ENCODE measurements at places on chromosomes 1 and 21.

DNA sequence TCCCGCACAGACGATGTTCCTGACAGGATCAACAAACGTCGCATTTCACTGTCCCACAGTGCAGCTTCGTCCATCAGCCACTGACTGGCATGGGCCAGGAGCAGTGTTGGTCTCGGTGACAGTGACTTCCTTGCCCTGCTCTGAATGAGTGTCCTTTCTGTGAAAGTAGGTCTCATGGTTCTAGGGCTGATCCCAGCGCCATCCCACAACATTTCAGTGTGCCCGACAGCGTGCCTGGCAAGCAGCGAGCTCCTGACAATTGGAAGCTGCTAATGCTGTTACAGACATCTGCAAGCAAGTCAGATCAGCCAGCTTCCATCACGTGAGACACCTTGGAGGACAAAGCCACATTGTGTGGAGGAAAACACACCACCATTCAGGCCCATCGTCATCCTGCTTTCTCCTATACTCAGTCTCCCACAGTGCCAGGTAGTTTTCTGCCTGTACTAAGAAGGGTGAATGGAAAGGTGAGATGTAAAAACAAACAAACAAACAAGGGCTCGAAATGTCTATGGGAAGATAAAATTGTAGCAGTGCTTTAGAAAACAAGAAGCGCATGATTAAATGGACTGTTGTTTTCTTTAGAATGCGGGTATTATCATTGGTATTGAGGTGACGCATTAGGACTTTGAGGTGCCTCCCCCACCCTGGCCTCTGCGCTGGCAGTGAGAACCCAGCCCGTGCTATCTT is 21.9 kb downstream of the ERRFI1 start:
- no peak for DNase-seq

- no peak for DNase-seq
Observed at GRCh38 chr1:43344267-43344850, 6.7 kb downstream of the MPL start.

GRCh38 chr1:207891148-207891547 is 19.8 kb downstream of the CD34 start:
- no peak for DNase-seq

DNA sequence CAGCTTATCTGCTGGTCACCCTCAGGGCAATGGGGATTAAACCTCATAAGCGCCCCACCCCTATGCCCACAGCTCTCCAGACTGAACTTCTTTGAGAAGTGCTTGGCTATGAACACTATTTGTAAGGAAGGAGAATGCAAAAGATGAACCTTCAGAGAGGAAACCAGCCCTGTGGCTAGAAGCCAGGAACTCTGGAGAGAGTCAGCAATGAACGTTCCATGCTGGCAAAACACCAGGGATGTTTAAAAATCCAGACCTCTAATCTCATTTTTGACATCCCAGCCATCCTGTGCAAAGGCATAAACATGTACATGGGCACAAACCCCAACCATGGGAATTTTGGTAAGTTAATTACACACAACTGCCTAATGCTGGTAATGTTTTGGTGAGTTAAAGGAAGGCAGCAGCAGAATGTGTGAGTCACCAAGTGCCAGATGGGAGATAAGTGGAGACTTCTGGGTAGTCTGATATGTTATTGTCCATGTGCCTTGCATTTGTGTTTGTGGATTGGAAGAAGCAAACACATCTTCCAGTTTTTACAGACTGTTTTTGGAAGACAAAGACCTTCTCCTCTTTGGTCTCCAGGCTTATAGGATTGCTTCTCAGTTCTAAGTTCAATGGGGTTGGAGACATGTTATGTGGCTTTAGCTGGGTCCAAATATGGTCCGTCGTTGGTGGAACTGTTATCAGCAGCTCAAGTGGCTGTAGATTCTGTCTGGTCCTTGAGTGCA is 174.1 kb upstream of the ETV3 start:
- no peak for DNase-seq

- DNase-seq: no peak
Observed at GRCh38 chr1:200342511-200343311, 67.1 kb downstream of the ZNF281 start.

DNA sequence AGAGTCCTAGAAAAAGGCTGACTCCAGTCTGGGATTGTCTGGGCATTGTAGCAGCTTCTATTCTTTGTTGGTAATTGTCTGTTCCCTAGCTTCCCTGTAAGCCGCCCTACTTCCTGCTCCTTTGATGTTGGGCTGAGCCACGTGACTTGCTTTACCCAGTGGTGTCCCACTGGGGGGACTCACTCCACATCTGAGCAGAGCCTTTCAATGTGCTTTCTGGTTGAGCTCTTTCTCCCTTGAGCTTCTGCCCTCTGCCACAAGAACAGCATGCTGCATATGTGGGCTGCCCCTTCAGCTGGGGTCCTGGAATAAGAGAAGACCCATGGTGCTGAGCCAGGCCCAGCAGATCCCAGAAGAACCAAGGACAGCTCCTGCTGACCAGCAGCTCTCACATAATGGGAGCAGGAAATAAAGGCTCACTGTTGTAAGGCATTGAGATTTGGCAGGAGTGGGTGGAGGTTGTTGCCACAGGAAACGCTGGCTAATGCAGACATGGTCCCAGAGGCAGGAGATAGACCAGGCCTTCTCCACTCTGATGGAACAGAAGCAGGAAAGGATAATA is 276.3 kb upstream of the GJB5 start:
- no peak for DNase-seq

DNA sequence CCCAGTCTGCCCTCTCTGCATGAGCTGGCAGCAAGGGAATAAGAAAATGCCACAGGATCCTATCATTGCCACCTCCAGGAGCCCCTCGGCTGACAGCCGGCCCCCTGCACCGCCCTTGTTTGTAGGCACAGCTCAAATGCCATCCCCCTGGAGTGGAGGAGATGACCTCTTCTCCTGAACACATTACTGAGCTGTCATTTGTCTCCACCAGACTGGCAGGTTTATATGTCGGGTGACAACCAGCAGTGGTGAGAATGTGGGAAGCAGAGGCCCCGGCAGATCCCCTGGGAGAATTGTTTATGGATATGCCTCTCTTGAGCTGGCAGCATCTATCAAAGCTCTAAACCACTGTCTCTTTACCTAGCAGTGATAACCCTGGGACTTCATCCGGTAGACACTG is 135.4 kb upstream of the FMN2 start:
- no peak for DNase-seq

DNA sequence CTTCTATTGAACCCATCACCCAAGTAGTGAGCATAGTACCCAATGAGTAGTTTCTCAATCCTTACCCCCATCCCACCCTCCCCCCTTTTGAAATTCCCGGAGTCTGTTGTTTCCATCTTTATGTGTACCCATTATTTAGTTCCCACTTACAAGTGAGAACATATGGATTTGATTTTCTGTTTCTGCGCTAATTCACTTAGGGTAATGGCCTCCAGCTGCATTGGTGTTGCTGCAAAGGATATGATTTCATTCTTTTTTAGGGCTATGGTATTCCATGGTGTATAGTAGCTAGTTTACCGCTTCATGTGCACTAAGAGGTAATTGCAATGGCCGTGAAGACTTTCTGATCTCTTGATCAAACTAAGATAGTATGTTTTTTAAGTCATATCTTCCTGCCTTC is 107.5 kb upstream of the SERTAD4 start:
- DNase-seq: no peak

- no peak for DNase-seq
Observed at GRCh38 chr1:228517655-228518054, 30.5 kb downstream of the RNF187 start.

GRCh38 chr1:89532228-89532627 is 7.6 kb downstream of the LRRC8B start:
- DNase-seq: no peak

DNA sequence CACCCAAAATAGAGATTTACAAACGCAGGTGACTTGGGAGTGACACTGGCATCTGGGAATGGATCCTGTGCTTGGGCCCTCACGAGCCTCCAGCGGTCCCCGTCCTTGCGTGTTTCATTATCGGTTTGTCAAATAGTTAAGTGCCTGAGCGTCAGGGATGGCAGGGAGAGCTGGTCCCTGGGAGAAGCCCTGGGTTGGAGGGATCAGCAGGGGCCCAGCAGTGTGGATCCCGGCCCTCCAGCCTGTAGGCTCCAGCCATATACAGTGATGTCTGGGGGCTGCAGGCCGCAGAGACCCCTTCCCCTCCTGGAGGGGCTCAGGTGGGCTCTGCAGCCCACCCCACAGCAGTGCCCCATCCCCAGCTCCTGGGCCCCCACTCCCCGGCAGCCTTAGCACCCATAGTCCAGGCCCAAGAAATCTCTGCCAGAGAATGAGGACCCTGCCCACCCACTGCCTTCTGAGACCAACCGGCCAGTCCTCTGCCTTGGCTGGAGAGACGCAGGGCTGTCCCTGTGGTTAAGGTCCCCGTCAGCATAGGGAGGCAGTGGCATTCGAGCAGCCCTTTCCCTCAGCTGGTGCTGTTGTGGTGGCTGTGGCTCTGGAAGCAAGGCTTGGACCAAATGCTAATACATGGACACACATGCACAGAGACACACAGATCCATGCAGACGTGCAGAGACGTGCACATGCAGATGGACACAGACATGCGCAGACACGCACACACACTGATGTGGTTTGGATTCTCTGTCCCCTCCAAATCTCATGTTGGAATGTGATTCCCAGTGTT is 2.4 kb upstream of the SLC19A1 start:
- DNase-seq: no peak

DNA sequence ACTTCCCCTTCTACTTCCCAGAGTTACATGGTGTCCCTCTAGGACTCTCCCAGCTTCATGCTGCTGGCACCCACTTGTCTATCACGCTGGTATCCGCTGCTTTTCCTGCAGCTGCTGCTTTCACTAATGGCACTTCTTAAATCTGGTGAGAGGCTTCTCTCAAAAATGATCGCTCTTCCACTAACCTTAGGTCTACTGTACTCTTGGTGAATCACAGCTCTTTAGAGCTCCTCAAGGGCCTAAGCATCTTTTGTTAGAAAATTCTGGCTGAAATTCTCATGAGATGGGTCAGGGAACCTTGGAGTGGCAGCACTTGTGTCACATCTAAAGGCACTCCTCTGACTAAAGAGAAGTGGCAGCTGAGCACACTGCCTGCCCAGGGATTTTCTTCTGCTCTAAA is 32.1 kb downstream of the ZMYND12 start:
- DNase-seq: no peak

DNA sequence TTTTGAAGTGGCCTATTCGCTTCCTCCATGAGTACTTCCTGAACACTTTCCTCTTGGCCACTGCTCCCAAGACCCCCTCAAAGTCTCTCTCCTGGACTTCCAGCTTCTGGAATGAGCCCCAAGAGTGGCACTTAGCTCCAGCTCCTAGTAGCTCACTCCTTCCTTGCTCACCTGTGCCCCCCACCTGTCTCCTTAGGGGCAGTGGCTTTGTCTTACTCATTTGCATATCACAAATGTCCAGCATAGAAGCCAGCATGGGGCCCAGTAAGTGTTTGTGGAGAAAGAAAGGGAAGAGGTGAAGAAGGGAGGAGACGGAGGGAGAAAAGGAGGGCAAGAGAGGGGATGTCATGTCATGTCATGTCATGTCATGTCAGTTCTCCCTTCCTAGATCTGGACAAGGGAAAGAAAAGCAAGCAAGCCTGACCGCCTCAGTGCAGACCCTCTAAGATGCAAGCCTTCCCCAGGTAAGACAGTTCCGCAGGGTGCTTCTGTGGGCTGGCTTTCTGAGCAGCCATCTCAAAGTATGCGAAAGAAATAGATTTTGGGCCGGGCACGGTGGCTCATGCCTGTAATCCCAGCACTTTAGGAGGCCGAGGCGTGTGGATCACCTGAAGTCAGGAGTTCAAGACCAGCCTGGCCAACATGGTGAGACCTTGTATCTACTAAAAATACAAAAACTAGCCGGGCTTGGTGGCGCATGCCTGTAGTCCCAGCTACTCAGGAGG is 6.9 kb upstream of the MX1 start:
- no peak for DNase-seq

GRCh38 chr1:12302798-12303447 is 73.1 kb downstream of the VPS13D start:
- no peak for DNase-seq

DNA sequence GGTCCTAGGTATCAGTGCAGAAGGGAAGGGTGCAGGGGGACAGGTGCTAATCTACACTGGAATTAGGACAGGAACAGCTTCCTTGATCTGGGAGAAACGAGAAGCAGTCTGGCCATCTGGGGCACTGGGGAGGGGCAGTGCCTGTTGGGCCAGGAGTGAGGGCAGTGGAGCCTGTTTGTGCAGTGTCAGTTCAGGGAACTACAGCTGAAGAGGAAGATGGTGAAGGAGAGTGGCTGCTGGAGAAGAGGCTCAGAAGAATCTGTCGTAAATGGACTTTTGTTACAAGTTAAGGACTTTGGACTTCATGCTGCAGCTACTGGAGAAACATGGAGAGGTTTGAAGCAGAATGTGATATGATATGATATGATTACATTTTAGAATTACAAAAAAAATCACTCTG is 3.2 kb upstream of the TNFSF4 start:
- DNase-seq: no peak

DNA sequence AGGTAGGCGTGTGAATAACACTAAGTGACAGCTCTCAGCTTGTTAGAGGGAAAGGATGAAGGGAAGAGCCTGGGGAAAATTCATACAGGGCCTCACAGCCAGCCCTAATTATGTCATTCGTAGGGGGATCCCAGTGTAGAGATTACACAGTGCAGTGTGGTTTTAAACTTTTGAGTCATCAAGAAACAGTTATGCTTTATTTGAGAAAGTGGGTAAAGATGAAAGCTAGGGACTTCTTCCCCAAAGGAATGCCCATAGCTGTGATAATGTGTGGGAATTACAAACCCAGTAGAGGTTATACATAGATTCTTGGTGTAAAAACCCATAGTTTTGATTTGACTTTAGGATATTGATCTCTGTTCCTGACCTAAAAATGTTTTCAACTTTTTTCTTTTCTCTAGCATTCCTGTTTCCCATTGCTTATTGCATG is 1.9 kb downstream of the TTF2 start:
- no peak for DNase-seq

DNA sequence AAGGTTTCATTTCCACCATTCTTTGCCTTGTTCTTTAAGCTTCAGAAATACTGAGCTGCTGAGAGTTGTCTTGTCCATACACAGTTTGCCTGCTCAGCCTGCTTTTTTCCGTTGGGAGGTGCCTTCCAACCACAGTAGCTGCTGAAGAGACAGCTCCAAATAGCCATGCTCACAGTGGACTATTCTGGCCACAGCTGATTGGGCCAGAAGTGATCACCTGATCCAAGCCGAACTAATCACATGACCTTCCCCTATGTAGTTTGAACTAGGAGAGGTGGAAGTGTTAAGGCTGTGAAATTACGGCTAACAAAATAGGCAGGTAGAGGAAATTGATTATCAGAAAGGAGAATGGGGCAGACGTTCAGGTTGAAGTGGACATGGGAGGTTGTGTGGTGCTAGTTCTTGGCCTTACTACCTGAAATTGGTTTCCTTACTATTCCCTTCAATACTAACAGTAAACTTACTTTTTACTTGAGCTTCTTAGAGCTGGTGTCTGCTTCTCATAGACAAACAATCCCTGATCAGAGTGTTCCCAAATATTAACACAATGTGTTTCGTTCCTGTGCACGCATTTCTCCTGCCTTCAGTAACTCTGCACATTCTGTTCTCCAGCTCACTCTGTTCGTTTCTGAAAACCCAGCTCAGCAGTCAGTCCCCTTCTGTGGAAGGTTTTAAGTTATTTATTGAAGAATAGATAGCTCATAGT is 136.1 kb downstream of the RWDD3 start:
- DNase-seq: peak; percentile 17

- DNase-seq: no peak
Observed at GRCh38 chr1:222736470-222736869, 532 bp upstream of the FAM177B start.
